T-helper 9 cell (primary cell): ENCODE measurements at places on chromosomes 6 and 20.
A peak's percentile ranks its signal among the peaks of the same experiment; 100 is the strongest.

- DNase-seq: no peak
Measured at GRCh38 chr6:109834595-109835437, 143.3 kb upstream of the GPR6 start.

DNA sequence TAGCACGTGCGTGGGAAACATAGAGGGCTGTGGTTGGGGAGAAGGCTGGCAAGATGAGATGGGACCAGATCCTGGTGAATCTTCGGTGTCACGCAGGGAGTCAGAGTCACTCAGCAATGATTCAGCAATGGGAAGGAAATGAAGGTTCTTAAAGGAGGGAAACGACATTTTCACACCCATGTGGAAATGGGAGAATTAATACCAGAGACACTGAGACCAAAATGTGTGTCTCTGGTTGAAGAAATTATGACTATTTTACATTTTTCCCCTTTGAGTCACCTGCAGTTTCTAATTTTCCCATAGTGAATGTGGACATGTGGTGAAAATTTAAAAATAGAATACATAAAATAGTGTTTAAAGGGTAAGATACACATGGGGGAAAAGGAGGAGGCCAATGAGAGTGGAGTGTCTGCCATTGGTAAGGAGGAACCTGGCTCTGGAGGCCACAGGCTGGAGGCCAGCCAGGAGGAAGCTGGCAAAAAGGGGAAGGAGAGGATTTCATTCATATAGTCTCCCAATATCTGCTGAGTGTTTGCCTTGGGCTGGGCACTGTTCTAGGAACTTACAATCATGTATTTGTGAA lies 17.5 kb downstream of the NRN1 start:
- no peak for DNase-seq

DNA sequence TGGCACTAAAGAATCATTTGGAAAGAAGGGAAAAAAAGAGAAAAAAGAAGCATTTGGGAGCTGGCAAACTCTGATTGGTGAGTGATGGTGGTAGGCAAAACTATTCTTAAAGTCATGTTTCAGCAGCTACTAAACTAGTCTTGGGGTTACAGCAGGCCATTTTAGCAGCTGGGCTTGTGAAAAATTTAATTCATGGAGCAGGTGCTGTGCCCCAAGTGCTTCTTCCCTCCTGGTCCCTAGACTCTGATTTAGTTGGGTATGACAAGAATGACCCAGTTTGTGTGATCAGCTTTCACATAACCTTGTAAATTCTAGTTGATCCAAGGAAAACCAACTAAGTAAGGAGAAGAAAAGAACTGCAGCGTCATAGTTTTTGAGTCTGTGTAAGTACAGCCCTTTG lies 1.1 kb upstream of the ASIP start:
- DNase-seq: no peak

DNA sequence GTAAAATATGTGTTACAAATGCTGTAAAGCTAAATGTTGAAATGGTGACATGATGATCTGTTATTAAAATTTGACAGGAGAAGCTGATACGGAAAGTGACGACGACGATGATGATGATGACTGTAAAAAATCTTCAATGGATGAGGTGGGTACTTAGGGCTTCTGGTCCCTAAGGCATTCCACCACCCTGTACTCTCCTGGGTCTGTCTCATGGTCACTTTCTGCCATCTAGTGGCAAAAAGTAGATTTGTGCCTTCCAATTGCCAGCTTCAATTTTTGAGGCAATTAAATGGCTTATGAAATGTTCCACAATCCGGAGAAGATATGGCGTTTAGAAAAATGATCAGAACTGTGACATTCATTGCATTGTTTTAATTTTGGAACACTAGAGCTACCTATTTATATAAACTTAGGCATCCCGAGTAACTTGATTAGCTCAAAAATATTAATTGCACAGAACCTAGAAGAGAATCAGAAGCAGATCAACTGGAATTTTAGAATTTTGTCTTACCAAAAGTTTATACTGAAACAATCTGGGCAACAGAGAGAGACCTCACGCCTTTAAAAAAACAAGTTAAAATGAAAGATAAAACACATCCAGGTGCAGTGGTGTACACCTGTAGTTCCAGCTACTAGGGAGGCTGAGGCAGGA lies 346.5 kb upstream of the PLCB4 start:
- DNase-seq: peak; percentile 1

GRCh38 chr20:34547844-34548613 lies 10.5 kb upstream of the MAP1LC3A start:
- no peak for DNase-seq

GRCh38 chr20:41327178-41327577 lies 9.6 kb upstream of the ZHX3 start:
- no peak for DNase-seq

DNA sequence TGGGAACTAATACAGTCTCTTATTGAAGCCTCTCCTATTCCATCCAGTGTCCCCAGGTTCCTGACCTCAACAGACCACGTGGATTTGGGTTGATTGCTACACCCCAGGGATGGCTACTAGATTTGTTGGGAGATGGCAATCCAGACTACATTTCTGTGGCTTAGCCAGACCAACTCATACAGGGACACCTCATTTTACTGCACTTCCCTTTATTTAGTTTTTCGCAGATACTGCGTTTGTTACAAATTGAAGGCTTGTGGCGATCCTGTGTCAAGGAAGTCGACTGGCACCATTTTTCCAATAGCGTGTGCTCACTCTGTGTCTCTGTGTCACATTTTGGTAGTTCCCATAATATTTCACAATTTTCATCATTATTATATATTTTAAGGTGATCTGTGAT lies 10.3 kb upstream of the MTRF1L start:
- DNase-seq: no peak

GRCh38 chr6:39055661-39056060 lies 7.1 kb downstream of the GLP1R start:
- DNase-seq: no peak

DNA sequence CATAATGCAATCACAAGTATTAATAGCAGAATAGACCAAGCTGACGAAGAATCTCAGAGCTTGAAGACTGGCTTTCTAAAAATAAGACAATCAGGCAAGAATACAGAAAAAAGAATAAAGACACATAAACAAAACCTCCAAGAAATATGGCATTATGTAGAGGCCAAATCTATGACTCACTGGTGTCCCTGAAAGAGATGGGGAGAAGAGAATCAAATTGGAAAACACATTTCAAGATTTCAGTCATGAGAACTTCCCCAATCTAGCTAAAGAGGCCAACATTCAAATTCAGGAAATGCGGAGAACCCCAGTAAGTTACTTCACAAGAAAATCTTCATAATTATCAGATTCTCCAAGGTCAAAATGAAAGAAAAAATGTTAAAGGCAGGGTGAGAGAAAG lies 69.0 kb upstream of the PDE7B start:
- no peak for DNase-seq

- peak; percentile 21 for DNase-seq
Measured at GRCh38 chr6:158284007-158284875, 28.0 kb upstream of the TULP4 start.
